ENCODE measurements at places on chromosomes 1 and 21. TPM values are rescaled to one million over a fixed set of nuclear protein-coding genes. Genes with fewer than 3 reads are reported as not detected.
A peak's percentile ranks its signal among the peaks of the same experiment; 100 is the strongest.

DNA sequence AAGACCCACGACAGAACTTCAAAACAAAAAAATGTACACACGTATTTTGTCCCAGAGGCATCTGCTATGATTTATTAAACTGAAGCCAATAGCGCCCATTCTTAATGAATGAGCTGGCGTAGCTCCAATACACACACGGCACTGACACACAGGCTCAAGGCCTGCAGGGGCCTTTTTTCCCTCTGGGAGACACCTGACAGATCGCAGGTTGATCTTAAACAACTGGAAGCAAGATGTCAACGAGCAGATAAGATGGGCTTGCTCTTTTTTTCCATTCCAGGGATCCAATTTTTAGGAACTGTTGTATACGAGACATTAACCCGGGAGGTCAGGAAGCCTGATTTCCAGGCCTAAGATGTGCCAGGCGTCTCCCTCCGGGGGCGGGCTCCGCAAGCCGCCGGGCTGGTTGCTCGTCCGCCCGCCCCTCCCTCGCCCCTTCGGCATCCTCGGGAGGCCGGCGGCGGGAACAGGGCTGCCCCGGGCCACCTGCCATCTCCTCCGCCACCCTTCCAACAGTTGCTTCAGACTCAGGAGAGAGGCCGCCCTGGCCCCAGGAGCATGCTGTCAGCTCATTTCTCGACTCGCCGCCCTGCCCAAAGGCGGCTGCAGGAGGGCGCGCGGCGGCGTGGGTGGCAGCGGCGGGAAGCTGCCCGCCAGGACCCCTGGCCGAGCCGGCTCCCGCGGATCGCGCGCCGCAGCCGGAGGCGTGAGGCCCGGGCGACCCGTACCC lies 735 bp downstream of the TTC13 start:
- DNase-seq: peak; percentile 48

The KRTAP10-11 gene
- not detected for total RNA-seq

The IGSF3 gene
- total RNA-seq: 66.3 TPM

DNA sequence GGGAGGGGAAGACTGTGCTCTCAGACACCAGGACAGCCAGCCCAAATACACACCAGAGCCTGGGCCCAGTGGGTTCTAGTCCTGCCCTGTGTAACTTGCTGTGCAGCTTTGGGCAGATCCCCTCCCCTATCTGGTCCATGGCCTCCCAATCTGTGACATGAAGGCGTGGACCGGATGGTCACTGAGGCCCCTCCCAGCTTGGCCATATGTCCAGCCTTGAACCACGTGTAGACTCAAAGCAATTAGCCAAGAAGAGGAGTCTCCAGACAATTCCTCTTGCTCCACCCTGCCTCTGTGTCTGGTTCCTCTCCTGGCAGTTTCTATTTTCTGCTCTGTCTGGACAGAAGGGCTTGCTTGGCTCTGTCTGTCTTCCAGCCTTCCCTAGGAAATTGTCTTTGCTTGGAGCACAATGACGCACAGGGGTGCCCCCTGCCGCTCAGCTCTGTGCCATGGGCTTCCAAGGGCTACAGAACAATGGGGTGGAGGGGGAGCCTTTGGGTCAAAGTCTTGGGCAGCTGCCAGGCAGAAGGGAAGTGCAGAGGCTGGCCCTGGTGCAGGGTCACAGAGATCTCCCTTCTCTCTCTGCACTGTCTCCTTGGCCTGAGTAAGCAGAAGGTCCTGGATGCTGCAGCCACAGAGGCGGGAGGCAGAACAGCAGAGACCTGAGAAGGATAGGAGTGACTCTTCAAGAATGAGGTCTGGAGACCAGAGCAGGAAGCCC lies 66.1 kb downstream of the TENT5C start:
- no peak for DNase-seq

GRCh38 chr1:31412732-31413404 lies at the start of gene SERINC2:
TSS of gene SERINC2 (plus strand) at chr1:31413213. CDS start at chr1:31413266, 53 bp downstream.
- no peak for DNase-seq

GRCh38 chr21:29396951-29397455 lies 98.3 kb downstream of the BACH1 start:
- DNase-seq: no peak

The PRKCZ gene
- total RNA-seq: 38.4 TPM

- peak; percentile 13 for DNase-seq
These were observed 326.2 kb upstream of the DUSP10 start for GRCh38 chr1:222068101-222068500.

DNA sequence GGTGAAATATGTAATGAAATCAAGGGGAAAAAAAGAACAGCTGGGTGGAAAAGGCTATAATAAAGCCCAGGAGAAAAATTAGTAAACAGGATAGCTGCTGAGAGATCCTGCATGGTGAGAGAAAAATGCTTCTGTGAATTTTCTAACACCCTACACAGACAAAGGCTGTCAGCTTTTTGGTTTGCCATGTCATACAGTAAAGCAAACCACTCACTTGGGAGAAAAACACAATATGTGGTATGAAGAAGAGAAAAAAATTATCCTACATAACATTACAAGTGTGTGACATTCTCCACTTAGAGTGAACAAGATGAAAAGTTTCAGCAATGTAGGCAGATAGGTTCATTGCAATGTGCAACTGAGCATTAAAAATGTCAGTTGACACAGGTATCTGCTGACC lies 133.6 kb downstream of the PLPPR4 start:
- DNase-seq: no peak

- DNase-seq: no peak
These were observed 6.7 kb upstream of the SLC2A1 start for GRCh38 chr1:42965378-42965777.

DNA sequence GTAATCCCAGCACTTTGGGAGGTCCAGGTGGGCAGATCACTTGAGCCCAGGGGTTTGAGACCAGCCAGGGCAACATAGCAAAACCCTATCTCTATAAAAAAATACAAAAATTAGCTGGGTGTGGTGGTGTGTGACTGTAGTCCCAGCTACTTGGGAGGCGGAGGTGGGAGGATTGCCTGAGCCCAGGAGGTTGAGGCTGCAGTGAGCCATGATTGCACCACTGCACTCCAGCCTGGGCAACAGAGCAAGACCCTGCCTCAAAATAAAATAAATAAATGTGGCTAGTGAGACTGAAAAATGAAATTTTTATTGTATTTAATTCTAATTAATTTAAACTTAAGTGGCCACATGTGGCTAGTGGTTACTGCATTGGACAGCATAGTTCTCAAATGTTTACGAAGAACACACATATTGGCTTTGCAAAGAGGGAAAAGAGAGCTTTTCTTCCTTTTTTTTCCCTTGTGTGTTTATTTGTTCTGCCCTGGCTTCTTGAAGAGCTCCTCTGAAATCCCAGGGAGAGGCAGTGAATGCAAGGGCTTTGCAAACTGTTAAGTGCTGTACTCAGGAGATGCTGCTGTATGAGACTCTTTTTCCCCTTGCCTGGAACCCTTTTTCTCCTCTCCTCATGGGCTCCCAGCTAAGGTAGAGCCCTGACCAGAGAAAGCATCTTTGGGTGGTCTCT lies 59.0 kb upstream of the RPL11 start:
- no peak for DNase-seq

The DPM3 gene
- 37.4 TPM for total RNA-seq

The HHAT gene
- 2.9 TPM for total RNA-seq

DNA sequence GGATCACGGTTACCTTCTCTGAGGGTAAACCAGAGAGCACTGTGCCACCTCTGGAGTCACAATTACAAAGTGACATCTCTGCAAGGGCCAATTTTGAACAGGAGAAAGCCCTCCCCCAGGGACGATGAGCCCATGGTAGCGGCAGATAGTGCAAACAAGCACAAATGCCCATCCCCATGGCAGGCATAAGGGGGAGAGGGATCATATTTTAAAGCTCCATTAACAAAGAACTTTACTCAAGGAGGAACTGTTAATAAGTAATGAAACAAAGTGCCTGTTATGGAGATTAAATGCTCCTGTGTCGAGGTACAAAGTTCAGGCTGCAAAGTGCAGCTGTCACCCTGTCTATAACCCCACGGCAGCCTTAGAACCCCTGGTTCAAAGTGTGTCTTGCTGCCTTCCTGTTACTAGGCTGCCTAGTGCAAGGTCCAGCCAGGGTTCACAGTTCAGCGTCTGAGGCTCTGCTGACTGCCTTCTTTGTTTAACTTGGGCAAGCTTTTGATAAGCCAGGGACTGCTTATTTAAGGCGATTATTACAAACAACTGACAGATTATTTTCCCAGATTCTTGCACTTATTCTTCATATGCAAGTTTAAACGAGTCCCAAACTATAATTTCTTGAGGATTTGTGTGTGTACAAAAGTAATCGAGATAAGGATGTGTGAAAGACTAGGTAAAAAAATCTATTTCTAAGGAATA lies 75.7 kb upstream of the NRIP1 start:
- peak; percentile 7 for DNase-seq

- DNase-seq: peak; percentile 39
These were observed 40.4 kb downstream of the CASZ1 start for GRCh38 chr1:10755970-10756521.

GRCh38 chr1:954927-955326 lies 4.1 kb downstream of the NOC2L start:
- DNase-seq: no peak

- no peak for DNase-seq
These were observed 99.6 kb upstream of the COG2 start for GRCh38 chr1:230542681-230543080.

DNA sequence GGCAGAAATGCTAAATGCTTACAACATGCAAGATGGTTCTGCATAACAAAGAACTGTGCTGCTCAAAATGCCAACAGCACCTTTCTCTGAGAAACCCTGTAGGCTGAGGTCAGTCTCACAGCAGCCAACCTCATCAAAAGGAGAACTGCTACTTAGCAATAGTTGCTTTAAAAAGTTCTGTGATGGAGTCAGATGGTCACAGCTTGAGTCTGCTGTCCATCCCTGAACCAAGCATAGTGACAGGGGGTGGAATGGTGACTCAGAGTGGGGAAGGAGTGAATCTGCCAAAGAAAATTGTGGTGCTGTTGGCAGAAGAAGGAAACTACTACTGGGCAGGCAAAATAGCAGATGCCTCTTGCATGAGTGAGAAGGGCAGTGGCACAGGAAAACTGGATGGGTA lies 106.0 kb upstream of the FAM78B start:
- no peak for DNase-seq

DNA sequence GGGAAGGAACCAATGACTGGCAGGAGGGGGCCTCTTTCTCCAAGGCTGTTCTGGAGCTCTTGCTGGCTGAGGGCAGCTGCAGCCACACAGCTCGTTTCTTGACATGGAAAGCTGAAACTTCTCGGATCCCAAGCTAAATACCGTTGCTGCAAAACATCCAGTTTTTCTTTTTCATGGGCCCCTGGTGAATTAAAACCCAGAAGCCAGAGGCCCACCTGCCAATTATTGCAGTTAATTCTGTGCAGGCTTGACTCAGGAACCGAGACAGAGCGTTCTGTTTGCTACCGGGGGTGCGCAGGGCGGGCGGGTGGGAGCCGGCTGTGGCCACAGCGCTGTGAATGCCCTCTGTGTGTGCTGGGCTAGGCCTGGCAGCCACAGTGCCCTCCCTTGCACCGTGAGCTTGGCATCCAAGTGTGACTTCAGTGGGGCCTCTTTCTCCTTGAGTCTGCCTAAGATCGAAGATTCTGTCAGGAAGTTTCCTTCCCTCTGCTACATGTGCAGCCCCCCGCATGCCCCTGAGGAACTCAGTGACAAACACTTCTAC lies 19.9 kb upstream of the KCNE2 start:
- DNase-seq: no peak

- DNase-seq: no peak
These were observed 312.1 kb downstream of the BACH1 start for GRCh38 chr21:29610779-29611360.

- DNase-seq: no peak
These were observed 44.1 kb downstream of the S100B start for GRCh38 chr21:46560568-46561444.

The ANKRD65 gene
- total RNA-seq: 7.9 TPM

GRCh38 chr1:152858062-152858461 lies 1.7 kb upstream of the LCE7A start:
- DNase-seq: peak; percentile 45

DNA sequence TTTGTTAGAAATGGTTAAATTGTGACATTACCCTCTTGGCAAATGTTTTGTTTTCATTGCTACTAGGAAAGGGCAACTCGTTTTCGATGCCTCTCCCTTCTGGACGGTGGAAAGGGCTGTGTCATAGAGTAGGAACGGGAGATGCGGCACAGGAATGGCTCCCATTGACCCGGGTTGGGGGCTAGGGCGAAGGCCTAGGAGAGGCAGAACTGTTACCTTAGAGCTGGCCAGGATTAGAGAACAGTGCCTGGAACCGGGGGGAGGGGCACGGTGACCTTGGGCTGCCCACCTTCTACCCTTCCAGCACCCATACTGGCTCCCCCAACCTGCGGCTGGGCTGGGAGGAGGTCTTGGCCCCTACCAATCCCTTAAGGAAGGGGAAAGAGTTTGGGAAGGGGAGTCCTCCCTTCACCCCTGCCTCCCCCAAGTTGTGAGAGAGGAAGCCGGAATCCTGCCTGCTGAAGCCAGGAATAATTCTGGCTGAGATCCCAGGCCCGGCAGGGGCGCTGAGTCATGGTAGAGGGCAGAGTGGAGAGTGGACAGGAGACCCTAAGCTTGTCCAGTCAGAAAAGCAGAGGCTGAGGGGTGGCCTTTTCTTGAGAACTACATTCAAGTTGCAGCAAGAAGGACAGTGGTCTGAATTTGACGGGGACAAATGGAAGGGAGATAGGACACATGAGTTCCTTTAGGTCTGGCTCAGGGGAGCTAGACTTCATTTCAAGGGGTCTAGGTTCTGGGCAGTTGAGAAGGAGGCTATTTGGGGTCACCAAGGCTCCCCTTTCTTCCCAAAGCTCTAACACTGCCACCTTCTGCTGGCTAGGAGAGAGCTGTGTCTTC lies 8.2 kb downstream of the LMNA start:
- peak; percentile 68 for DNase-seq

GRCh38 chr1:17880449-17880848 lies 125.3 kb downstream of the ACTL8 start:
- no peak for DNase-seq

Data from bronchial epithelial cell (primary cell).